Stimulated activated naive CD4-positive, alpha-beta T cell (primary cell): ENCODE measurements at places on chromosomes 6 and 20.

DNA sequence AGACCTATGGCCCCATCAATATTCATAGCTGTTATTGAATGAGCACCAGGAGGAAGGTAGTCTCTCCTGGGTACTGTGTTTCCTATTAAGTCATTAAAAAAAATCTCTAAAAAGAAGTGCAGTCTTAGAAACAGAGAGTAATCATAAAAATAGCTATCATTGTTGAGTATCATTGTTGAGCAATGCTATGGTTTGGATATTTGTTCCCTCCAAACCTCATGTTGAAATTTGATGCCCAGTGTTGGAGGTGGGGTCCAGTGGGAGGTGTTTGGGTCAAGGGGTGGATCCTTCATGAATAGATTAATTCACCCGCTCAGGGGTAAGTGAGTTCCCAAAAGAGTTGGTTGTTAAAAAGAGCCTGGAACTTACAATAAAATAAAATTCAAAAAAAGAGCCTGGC lies 88.1 kb upstream of the IYD start:
- no peak for DNase-seq

- DNase-seq = no peak
Measured at GRCh38 chr20:25318471-25319240, 70.8 kb downstream of the PYGB start.

DNA sequence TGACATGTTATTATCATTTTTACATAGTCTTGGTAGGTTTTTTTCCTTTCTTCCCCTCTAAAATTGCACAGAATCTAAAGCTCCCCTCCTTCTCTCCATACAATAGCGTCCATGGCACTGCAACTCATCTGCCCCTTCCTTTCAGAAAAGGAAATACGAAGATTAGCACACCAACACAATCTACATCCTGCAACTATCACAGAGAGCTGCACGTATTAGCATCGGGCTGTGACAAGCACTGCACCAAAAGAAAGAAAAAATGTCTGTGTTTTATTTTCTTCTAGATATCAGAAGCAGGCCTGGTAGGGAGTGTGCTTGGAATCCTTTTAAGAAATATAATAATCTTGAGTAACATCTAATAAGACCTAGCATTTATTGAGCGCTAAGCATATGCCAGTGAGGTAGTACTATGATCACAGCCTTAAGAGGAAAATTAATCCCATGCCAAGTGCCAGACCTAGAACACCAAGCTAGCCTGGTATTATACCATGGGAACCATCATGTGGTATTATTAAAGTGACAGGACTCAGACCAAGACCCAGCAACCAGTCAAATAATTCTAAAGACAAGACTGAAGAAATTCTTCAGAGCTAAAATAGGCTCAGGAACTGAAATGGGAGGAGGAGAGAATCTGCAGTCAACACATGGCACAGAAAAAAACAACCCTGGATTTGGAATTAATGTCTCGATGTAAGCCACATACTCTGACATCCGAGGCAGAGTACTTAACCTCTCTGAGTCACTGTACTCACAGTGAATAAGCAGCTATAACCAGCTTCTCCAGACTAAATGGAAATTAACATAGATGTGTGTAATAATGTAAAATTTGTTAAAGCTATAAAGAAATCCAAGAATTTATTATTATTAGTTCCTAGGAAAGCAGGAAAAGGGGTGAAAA lies 124.3 kb downstream of the IPCEF1 start:
- no peak for DNase-seq

DNA sequence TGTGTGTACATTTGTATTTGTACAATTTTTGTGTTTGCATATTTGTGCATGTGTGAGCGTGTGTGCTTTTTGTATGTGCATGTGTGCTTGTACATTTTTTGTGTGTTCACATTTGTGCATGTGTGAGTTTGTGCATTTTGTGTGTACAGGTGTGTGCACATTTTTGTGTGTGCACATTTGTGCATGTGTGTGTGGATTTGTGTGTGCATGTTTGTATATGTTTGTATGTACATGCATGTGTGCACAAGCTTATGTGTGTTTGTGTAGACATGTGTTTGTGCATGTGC lies 28.9 kb downstream of the PRR18 start:
- no peak for DNase-seq

DNA sequence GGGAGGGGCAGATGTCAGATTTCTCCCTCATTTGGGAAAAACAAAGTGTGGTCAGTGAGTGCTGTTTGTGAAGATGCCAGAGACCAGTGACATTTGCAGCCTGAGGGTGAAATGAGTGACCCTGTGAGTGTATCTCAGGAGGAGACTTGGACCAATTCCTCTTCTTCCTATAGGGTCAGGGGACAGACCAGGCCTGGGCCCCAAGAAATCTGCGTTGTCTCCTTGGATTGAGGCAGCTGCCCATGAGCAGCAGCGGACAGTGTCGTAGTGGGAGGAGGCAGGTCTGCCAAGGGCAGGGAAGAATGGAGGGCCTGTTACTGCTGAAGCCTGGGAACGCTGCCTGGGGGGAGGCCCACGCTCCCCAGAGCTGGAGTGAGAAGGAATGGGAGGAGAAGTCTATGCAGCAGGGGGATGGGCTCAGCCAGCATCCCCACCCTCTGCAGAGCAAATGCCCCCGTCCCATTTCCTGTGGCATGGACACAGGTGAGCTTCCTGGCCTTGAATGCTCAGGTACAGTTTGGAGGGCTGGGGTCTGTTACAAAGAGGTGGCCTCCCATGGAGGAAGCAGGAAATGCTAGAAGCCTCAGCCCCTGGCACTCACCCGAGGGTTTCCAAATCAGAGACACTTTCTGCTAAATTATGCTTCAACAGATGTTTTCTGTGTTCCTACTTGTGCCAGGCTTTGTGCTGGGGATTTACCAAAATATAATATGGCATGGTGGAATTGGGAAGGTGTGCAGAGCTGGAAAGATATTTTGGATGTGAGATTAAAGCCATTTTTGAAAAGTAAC lies 29.8 kb downstream of the DAAM2 start:
- no peak for DNase-seq

DNA sequence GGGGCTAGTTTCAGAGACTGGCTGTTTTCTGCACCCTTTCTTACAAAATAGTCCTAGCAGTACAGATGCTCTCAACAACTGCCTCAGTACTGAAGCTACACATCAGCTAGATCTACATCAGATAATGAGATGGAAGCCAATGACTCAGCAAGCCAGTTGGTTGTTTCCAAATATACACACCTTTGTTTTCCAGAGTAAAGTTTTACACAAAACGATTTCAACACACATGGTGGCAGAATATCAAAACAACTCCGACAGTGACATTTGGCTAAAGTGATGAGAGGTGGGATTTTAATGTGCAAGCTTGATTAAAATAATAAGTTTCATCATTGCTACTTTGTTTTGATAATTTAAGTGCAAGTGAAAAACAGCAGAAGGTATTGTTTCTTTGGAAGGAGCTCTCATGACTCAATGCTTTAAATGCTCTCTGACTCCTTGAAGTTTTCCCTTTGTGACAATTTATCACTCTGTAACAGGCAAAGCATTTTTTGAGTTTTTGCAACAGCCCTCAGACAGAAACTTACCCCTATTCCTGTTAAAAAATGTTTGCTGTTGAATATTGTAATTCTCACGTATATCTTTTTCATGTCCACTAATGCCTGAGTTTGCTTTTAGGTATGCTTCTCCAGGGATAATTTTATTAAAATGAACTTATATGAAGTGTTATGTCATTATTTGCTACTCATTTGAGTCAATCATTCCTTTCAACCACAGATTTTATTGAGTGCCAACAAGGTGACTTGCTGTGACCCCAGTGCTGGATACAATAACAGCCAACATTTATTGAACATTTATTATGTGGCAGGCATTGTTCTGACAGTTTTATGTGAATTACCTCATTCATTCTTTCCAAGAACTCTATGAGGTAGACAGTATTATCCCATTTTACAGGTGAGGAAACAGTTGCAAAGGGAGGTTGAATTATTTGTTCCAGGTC lies 882.0 kb downstream of the TFAP2A start:
- DNase-seq = no peak

- no peak for DNase-seq
Measured at GRCh38 chr6:157302736-157303135, 20.6 kb downstream of the TMEM242 start.

DNA sequence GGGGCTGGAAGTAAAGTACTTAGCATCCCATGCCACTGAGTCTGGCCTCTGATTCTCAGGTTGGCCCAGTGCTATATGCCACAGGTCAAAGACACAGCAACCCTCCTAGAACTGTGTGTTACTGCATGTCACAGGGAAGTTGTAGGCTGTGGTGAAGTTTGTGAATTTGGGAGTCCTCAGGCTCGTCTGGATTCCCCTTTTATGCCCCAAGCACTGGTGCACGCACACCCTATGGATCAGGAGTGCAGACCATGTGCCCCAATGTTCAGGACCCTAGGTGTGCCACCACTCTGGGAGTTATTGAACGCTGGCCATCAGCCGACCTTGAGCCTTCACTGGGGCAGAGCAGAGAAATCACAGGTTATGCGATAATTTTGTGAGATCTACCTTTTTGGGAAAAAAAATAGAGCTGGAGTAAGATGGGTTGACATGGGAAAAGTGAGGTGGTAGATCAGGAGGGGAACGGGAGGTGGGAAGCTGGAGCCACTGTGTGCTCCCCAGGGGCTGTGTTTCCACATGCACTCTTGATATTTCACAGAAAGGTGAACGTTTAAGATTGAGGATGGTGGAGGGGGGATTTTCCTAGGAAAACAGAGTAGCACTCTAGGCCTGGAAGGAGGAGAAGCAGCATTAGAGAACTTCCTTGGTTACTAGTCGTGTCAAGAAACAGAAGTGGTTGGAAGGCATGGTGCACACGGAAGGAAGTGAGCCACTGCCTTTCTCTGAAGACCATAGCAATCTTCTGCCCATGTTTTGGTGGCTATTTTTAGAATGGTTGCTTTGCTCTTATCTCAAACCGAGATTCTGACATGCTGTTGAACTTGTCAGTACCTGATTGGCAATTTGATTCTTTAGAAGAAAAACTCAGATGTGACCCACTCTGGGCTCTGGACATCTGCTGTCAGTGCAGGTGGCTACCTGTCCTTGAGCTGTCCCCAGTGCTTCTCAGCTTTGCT lies 44.1 kb downstream of the DUSP22 start:
- DNase-seq = no peak

- no peak for DNase-seq
Measured at GRCh38 chr6:18392346-18392877, 5.3 kb downstream of the RNF144B start.

GRCh38 chr6:85756982-85757381 lies 114.3 kb upstream of the SYNCRIP start:
- DNase-seq = no peak

GRCh38 chr20:51584737-51585136 lies 42.2 kb upstream of the NFATC2 start:
- DNase-seq = no peak

GRCh38 chr6:87687296-87687695 lies 14.7 kb downstream of the AKIRIN2 start:
- DNase-seq = no peak

GRCh38 chr20:23754731-23755130 lies 4.0 kb upstream of the CST1 start:
- DNase-seq = no peak

GRCh38 chr6:115972679-115973078 lies 88.0 kb downstream of the FRK start:
- DNase-seq = no peak

GRCh38 chr6:133767357-133767970 lies 121.4 kb upstream of the TCF21 start:
- DNase-seq = no peak

- no peak for DNase-seq
Measured at GRCh38 chr6:4677011-4677750, 99.0 kb upstream of the CDYL start.

DNA sequence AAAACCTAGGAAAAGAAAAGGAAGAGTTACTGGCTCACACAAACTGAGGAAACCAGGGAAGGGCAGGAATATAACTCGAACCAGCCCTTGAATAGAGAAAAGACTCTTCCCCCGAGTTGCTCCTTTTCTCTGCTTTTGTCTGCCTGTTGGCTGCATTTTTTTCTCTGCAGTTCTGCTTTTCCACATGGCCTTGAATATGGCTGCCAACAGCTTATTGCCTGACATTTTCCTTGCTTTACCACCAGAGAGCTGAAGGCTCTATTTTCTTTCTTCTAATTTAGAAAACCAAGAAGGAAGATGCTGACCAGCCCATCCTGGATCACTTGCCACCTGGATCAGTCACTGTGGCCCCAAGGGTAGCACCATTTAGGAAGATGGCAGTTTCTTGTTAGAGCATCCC lies 164.8 kb upstream of the MAN1A1 start:
- no peak for DNase-seq

GRCh38 chr20:60024245-60024644 lies 66.0 kb downstream of the CDH26 start:
- no peak for DNase-seq

DNA sequence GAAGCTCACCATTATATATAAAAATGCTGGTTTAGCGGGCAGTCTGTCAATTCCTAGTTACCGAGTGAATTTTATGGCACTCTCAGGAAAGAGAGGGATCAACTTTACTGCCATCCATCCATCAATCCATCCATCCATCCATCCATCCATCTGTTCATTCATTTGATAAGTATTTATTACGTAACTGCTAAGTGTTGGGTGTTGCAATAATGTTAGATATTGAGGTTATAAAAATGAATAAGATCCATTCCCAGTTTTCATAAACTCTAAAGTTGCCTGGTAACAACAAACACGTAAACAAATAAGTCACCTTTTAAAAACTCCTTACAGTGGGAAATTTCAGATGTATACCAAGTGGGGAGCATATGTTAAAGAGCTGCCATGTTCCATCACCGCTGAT lies 36.8 kb downstream of the SASH1 start:
- DNase-seq = no peak

- DNase-seq = no peak
Measured at GRCh38 chr6:41288754-41289129, 2.3 kb upstream of the TREM1 start.

GRCh38 chr6:56911847-56912246 lies 43.1 kb upstream of the BEND6 start:
- no peak for DNase-seq

DNA sequence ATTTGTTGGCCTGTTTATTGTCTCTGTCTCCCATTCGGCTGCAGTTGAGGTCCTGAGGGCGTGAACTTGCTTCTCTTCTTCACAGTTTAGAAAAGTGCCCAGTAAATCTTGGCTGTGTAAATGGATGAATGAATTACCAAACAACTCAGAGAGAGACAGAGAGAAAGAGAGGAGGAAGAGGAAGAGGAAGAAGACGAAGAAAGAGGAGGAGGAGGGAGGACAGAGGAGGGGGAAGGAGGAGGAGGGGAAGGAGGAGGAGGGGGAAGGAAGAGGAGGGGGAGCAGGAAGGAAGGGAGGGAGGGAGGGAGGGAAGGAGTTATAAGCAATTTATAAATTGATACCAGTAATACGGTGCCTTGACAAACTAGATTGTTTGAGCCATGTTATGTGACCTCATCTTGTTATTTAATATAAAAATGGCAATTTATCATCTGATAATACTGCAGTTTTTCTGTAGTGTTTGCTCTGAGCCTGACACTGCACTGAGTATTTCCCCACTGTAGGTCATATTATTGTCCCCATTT lies 18.7 kb downstream of the HCK start:
- DNase-seq = no peak

DNA sequence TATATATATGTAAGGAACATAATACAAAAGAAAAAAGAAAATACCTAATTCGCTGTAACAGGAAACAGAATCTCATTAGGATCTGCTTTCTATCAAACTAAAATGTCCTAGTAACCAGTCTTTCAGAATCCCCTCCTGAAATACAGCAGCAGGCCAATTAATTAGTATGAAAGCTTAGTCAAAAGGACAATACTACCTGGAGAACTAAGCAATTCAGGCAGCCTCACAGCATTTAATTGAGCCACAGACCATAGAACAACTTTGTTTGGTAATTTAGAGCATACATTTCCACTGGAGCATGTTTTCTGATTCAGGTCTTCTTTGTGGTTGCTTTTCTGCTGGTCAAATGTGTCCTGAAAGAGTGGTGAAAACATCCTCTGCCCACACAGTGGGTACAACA lies 516.0 kb downstream of the LMBRD1 start:
- DNase-seq = no peak

- no peak for DNase-seq
Measured at GRCh38 chr6:135853227-135853626, 1.7 kb downstream of the PDE7B start.
